Frontal cortex (tissue), 4 donors: ENCODE measurements at places on chromosomes 2 and 18.

DNA sequence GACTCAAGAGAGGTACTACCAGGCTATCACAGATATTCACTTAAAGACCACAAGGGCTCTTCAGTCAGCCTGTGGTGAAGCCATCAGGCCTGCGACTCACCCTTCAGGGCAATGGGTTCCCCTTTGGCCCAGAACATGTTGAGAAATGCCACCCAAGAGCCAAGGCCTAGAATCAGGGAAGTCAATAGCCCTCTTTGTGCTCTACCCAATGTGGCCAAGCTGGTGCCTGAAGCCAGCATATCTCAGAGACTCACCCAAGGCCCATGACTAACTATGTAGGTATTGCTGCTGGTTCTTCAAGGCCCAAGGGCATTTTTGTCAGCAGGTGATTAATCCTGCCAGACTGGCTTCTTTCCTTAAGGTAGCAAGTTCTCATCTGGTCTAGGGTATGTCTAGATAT lies 338.9 kb upstream of the SETBP1 start:
- no peak for DNase-seq

- no peak for DNase-seq
These were observed 634 bp downstream of the MTIF2 start for GRCh38 chr2:55268288-55268906.

GRCh38 chr2:66721776-66722175 lies 286.9 kb downstream of the MEIS1 start:
- DNase-seq, result no peak

DNA sequence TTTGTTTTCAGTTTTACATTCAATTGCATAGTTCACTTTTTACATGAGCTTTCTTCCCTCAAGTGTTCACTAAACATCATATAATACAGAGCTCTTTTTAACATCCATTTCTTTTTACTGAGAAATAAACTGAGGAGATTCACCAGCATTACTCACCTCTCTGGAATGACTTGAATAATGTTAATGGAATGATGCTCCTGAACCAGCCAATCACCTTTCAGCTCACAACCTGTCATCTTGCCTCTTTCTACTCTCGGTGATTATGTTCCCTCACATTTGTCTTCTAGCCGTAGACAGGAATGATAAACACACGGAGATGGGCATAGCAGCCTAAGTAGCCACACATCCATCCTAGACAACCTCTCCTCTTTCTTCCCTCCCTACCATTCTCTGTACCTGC lies 301.7 kb downstream of the PAX3 start:
- no peak for DNase-seq

- no peak for DNase-seq
These were observed 18.2 kb upstream of the CALCRL start for GRCh38 chr2:187466129-187466792.

DNA sequence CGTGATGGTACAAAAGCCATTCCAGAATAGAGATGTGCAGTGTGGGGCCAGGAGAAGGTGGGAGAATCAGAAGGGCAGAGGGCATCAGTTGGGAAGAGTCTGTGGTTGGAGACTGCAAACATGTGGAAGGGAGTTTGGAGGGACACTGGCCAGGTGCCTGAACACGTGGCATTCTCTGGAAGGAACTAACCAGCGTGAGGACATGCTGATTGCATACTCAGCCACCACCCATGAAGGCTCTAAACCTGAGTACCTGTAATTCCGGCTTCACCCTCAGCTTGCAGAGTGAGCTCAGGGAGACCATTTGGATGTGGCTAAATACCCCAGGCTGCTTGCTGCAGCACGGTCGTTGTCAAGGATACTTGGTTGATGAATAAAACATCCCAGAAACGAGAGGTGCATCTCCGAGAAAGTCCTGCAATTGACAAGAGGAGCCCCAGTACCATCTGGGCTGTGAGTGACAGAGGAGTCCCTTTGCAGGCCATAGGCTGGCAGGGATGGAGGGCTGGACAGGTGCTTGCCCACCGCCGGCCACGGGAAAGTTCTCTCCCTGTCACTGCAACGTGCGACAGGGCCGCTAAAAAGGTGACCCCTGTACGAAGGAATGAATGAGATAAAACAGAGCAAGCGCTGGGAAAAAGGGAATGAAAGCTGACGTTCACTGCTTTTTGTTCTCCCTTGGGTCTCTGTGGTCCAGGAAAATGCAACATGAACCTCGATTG lies 5.0 kb downstream of the ACKR3 start:
- no peak for DNase-seq

- DNase-seq, result no peak
These were observed 7.4 kb downstream of the UGT1A6 start for GRCh38 chr2:233700028-233700635.

- no peak for DNase-seq
These were observed 463.7 kb upstream of the RGPD4 start for GRCh38 chr2:107362993-107363392.

- DNase-seq, result no peak
These were observed 323.4 kb upstream of the UBE2E3 start for GRCh38 chr2:180657054-180657453.

GRCh38 chr2:175478096-175478768 lies 296.7 kb upstream of the ATP5MC3 start:
- DNase-seq, result no peak

- no peak for DNase-seq
These were observed 306.5 kb upstream of the TNP1 start for GRCh38 chr2:217166241-217166850.

DNA sequence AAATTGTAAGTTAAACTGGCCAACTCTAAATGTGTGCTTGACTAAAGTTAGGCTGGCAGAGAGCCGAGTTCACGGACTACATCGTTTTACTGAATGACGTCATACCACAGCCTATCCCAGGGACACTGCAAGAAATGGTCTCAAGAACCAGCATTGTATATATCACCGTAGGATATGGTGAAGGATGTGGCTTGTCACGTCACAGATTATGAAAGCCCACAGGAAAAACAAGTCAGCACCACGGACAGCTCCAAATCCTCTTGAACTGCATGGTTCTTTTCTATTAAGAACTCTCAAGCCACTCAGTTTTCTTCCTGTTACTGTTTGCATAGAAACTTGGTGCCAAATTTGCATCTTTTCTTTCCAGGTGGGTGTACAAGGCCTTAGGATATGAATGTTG lies 85.1 kb upstream of the ACAA2 start:
- DNase-seq, result peak; percentile 10

DNA sequence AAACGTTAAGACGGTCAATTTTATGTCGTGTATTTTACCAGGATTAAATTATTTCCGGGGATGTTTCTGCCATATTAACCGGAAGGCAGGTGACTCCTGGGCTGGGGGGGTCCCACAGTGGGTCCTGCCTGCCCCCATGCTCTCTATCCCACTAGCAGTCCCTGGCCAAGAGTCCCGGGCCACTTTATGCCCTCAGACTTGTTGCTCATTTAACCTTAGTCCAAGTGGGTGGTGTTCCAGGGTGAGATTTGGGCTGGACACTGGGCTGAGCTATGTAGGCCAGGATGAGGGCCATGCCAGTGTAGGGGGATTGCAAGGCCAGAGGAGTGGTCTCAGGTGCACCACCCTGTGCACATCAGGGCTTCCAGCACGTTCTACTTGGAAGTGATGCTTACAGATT lies 24.1 kb downstream of the TWIST2 start:
- no peak for DNase-seq

DNA sequence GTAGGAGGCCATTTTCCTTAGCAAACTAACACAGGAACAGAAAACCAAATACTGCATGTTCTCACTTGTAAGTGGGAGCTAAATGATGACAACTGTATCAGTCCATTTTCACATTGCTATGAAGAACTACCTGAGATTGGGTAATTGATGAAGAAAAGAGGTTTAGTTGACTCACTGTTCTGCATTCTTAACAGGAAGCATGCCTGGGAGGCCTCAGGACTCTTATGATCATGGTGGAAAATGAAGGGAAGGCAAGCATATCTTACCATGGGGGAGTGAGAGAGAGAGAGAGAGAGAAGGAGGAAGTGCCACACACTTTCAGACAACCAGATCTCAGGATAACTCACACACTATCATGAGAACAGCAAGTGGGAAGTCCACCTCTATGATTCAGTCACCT lies 105.3 kb downstream of the PARD3B start:
- DNase-seq, result no peak
